Stimulated activated CD4-positive, alpha-beta T cell treated with anti-CD3 and anti-CD28 coated beads, Interleukin-1b, Interleukin-23, amount 100 ng/mL, for 1 hour (primary cell): ENCODE measurements at places on chromosomes 16 and 17.

DNA sequence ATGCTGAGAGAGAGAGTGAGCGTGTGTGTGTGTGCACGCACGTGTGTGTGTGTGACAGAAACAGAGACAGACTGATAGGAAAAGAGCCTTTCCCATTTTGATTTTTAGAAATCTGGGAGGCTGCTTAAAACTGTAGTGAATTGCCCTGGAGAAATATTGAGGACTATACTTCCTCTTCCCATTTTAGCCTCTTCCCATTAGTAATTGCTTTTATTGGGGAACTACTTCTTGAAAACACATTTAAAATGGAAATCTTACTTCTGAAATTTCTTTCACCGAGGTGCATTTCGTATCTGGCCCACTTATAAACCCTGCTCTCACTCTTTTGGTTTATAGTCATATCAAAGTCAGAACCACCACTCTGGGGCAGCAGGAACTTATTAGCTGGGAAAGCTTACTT is 47.1 kb downstream of the NUP93 start:
- no peak for DNase-seq

DNA sequence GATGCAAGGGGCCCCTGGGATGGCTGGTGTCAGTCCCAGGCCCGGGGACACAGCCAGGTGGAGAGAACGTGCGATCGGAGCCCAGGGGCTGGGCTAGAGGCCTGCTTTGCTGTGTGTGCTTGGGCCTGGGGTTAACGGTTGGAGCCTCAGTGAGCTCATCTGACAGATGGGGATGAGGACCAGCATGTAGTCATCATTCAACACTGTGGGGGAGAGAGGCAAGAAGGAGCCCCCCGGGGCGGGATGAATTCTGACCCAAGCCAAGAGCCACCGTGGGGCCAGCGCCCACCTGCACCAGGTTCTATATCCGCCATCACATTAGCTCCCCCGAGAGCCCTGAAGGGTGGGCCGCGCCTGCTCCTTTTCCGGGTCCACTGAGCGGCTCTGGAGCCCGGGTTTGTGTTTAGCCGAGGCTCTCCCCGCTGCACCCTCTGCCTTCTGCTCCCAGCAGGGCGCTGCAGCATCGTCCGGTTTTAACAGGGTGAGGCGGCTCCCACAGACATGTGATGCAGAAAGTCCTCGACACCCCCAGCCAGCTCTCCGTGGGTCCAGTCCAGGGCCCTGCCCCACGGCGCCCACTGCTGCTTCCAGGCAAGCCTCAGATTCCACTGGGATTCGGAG is 365.7 kb downstream of the SEC14L1 start:
- DNase-seq, result no peak

DNA sequence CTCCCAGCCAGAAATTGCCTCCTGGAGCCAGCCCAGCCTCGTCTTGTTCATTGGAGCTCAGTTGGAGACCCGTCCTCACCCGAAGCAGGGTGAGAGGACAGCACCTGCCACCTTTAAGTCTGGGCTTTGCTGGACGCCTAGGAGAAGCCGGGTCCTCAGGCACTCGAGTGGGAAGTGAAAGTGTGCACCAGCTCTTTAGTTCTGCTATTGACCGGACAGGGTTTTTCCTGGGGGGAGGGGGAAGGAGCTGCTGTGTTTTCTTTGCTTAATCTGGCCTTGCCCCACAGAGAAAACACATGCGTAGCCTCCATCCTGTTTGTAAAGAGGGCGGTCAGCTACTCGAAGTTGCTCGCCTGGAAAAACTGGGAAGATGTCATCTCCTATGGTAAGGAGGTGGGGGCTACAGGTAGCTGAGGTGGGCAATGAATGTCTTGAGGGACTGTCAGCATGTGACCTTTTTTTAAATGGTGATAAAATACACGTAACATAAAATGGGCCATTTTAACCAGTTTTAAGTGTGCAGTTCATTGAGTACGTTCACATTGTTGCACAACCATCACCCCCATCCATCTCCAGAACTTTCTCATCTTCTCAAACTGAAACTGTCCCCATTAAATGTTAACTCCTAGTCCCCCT is 34.4 kb downstream of the CMIP start:
- no peak for DNase-seq

- no peak for DNase-seq
Measured at GRCh38 chr17:28101919-28102318, 59.4 kb downstream of the NLK start.

DNA sequence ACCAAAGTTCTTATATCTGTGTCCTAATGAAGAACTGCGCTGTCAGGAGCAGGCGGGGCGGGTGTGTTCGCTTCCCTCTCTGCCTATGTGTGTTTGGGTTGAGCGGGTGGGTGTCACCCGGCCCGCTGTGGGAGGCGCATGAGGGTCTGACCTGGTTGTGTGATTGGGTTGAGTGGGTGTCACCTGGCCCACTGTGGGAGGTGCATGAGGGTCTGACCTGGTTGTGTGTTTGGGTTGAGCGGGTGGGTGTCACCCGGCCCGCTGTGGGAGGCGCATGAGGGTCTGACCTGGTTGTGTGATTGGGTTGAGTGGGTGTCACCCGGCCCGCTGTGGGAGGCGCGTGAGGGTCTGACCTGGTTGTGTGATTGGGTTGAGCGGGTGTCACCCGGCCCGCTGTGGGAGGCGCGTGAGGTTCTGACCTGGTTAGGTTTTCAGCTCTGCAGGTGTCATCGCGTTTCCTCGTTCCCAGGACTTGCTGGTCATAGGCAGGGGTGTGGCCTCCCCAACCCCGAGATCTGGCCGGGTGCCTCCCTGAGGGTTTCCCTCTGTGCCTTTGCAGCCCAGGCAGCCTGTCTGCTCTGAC is 69.6 kb upstream of the ZNF750 start:
- no peak for DNase-seq

- no peak for DNase-seq
Measured at GRCh38 chr16:88005181-88005581, 53.9 kb downstream of the BANP start.

DNA sequence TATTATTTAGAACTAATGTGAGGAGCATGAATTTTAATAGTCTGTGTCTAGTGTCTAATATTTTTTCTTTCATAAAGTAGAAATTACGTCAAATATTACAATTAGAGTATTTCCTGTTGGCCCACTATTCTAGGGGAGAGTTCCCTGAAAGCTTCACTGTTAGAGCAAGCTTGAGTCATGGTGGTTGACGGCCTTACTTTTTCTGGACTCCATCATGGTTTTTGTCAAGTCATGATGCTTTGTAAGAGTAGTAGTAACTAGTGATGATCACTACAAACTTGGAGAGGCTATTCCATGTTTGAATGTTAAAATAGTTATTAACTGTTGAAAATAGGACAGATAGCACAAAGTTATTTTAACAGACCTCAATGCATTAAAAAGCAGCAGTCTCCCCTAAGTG is 1.7 kb downstream of the PSMD11 start:
- DNase-seq, result no peak

DNA sequence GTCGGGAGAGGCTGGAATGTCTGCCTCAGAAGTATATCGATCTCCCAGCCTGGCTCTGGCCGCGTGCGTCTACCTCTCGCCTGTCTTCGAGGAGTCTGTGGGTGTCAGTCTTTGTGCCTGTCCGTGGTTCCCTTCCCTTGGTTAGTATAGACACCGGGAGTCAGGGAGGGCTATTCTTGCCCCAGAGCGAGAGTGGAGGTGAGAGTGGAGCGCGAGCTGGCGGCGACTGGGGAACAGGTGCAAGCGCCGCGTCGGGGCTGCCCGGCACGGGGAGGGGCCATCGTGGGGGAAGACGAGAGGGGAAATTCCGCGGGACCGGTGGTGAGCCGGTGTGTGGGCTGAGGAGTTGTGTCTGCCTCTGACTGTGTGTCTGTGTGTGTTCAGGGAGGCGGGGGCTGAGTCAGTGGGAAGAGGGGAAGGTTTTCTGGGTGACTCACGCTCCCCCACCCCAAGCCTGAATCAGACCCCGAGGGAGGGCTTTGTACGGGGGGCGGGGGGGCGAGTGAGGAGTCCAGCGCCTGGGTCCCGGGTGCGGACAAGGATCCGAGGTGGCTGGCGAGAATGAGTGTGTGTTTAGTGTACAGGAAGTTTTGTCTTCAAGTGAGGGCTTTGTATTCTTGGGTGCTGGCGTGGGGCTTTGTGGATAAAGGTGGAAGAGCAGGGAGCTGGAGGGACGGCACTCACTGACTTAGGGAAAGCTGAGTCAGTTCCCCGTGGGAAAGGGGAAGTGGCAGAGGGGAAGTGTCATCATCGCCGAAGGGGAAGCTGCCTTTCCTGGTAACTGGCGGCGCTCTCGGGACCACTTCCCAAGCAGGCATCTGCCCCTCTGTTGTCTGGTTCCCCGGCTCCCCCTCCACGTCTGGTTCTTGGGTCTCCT is 8.6 kb downstream of the KDM6B start:
- DNase-seq, result peak; percentile 96

DNA sequence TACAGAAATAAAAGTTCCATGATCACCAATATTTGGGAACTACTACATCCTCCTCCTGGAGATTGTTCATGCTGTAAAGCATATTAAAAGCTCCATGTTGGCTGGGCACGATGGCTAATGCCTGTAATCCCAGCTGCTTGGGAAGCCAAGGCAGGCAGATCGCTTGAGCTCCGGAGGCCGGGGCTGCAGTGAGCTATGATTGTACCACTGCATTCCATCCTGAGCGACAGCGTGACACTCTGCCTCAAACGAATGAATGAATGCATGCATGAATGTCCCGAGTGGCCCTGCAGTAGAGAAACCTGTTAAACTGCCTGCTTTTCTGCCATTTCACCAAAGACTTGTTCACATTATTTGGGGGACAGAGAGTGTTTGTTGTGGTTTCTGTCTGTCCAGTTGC is 15.0 kb downstream of the CNEP1R1 start:
- DNase-seq, result no peak

GRCh38 chr16:2460916-2461315 is 1.0 kb downstream of the TEDC2 start:
- DNase-seq, result no peak

GRCh38 chr16:725041-725376 is 1.2 kb downstream of the CCDC78 start:
- no peak for DNase-seq

DNA sequence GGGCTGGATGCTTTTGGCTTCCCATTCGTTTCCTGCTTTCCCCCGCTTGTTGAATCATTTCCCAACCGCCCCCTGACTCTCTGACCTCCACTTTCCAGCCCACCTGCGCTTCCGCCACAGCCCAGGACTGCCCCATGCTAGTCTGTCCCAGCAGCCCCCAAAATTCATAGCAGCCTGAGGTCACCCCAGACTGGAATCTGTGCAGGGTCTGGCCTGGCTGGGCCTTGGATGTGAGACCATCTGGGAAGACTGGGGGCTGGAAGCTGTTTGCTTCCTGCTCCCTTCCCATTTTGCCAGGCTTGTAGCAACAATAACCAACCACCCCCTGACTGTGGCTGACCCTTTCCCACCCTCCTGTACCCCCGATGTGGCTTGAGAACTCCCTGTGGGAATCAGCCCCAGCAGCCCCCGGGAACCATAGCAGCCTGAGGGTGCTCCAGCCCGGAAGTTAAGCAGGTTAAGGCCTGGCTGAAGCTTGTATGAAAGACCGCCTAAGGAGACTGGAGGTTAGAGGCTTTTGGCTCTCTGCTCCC is 2290.8 kb downstream of the TP53TG3F start:
- DNase-seq, result no peak

GRCh38 chr16:29148867-29149272 is 164.0 kb downstream of the LAT start:
- DNase-seq, result peak; percentile 39

DNA sequence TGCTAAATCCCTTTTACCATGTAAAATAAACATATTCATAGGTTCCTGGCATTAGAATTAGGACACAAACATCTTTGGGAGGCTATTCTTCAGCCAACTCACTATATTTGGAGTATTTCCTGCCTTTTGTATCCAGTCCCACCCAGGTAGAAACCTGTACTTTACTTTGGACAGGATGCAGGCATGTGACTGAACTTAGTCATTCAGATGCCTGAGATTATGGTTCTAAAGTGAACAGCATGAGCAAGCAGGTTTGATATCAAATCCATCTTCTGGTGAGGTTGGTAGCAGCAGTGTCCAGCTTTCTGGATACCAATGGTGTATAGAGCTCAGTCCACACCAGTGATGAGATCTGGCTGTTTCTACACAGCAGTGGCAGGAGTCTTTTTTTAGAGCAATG is 20.2 kb downstream of the CA10 start:
- no peak for DNase-seq

- DNase-seq, result peak; percentile 97
Measured at GRCh38 chr17:39952680-39953470, 9.9 kb upstream of the GSDMA start.
